Stimulated activated CD8-positive, alpha-beta memory T cell treated with anti-CD3 and anti-CD28 coated beads, Interleukin-2, amount 100 ng/mL, for 48 hours (primary cell): ENCODE measurements at places on chromosomes 1 and 21.

DNA sequence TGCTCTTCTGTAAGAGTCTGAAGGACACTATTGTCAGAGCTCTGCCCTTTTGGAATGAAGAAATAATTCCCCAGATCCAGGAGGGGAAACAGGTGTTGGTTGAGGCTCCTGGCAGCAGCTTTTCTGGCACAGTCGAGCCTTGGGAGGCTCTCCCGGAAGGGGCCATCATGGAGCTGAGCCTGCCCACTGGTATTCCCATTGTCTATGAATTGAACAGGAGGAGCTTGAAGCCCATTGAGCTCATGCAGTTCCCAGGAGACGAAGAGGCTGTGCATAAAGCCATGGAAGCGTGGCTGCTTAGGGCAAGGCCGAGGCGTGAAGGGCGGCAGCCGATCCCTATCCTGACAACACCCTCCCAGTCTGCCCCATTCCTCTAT is 26.6 kb downstream of the UBE4B start:
- DNase-seq: no peak

DNA sequence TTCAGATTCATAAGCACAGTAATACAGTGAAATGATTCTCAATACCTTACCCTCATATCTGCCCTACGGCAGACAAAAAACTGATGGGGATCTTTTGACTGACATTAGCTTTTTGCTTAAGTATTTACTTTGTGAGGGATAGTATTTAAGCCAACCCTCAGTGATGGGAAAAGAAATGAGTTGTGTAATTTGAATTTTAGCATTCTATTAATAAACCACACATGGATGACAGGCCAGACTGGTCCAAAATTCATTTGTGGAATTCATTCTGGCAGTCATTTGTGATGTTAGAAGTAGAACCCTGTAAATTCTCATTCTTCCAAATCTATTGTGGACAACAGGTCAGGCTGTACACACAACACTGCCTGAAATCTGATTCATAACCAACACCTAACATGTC is 14.9 kb downstream of the TRIM33 start:
- no peak for DNase-seq

- no peak for DNase-seq
Observed at GRCh38 chr1:30329802-30330557, 393.4 kb downstream of the MATN1 start.

GRCh38 chr1:162323023-162323422 is 53.6 kb downstream of the SPATA46 start:
- DNase-seq: no peak

DNA sequence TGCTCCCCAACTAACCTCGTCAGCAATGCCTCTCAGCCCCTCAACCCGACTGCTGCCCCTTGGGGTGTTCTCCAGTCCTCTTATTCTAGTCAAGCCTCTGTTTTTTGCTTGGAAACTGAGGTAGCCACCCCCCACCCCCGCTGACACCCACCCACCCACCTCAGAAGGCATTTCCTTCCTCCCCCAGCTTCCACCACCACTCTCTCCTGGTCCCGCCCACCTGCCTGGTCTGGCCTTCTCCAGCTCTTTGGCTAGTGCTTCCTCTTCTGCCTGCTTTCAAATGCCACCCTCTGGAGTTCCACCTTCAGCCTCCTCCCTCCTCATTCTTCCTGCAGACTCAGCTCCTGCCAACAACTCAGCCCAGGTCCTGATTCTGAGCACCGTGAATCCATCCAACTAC is 35.3 kb downstream of the OLFML2B start:
- no peak for DNase-seq

GRCh38 chr1:202662081-202662480 is 48.2 kb downstream of the SYT2 start:
- no peak for DNase-seq

DNA sequence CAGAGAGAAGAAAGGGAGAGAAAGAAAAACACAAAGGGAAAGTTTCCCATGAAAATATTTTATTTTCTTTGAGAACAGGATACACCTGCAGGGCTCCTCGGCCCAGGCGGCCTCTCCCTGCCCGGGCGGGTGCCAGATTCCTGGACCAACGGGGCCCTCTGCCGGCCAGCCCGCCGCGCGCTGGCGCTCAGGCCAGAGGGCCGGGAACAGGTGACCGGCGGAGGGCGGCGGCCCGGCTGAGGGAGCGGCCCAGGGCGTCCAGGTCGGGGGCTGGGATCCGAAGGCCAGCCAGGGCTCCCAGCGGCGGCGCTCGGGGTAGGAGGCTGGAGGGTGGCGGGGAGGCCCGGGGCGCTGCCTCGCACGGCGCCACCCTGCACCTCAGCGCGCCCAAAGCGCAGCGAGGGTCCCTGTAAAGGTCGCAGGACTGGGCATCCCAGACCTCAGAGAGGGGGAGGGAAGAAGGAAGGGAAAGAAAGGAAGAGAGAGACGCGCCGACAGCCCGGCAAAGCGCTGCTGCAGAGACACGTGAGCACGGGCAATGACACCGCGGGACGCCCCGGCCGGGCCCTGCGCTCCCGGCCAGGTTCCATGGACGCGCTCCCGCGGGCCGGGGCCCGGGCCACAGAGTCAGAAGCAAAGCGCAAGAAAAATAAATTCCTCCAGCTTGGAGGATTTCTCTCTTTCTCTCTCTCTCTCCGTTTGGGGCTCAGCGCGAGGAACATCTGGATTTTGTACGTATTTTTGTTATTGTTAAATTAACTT is 927 bp downstream of the WNT9A start:
- DNase-seq: peak; percentile 33

DNA sequence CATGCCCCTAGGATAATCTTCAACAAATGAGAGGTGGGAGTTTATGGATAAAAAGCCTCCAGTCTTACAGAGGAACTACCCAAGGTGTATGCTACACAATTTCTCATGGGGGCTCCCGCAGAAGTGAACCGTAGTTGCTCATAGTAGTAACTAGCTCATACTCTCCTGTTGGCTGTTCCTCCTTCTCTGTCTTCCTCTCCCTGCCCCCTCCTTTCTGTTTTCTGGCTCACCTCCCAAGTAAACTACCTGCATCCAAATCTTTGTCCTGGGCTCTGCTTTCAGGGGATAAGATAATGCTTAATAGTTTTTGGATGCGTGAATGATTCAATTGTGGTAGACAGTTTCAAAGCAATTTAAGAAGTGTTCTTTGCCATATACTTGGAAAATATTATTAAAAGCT is 90.1 kb upstream of the ROR1 start:
- no peak for DNase-seq

DNA sequence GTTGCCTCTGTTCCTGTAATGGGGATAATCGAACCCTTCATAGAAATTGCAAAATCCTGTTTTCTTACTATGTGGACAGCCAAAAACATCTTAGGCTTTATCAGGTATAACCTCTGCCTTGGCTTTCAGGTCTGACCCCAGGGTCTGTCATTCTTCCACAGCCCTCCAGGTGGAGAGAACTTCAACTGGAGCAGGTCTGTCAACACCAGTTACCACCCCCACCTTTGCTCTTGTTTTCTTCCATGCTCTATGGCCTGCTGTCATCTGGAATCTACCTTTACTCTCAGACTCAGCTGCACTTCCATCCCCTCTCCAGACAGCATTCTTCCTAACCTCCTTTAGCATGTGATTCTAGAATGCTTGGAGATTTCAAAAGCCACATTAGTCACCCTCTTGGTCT is 10.4 kb upstream of the GJA9 start:
- DNase-seq: no peak

DNA sequence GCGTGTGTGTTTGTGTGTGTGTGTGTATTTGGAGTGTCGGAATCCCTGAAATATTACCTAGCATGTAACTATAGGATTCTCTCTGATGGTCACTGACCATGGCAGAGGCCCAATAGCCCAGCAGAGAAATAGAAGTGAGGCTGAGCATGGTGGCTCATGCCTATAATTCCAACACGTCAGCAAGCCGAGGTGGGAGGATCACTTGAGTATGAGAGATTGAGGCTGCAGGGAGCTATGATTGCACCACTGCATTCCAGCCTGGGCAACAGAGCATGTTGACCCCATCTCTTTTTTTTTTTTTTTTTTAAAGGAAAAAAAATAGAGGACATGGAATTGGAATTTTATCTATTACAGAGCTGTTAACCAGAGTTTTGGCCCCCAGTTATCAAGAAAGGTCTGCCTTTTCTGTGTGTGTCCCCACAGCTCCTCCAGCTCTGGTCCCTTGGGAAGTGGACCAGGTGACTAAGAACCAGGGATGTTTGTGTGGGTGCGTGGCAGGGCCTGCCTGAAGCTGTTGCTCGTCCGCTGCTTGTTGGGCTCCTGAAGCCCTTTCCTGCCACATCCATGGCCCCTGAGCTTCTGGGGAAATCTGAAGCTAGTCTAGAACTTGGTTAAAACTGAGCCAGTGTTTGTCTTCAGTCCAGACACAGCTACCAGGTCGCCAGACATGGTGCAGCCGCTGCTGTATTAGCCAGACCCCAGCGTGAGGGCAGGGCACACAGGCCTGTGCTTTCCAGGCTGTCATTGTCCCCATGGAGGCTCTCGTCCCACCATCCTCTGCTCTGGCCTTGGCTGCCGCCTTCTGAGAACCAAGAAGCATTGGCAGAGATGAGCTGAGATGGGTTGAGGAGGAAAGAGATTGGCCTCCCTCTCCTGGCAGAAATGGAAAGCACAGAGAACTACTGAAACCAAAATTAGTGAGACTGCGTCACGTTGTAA is 25.5 kb downstream of the CAPN9 start:
- DNase-seq: no peak

- DNase-seq: no peak
Observed at GRCh38 chr1:10829965-10830515, 33.6 kb upstream of the CASZ1 start.

DNA sequence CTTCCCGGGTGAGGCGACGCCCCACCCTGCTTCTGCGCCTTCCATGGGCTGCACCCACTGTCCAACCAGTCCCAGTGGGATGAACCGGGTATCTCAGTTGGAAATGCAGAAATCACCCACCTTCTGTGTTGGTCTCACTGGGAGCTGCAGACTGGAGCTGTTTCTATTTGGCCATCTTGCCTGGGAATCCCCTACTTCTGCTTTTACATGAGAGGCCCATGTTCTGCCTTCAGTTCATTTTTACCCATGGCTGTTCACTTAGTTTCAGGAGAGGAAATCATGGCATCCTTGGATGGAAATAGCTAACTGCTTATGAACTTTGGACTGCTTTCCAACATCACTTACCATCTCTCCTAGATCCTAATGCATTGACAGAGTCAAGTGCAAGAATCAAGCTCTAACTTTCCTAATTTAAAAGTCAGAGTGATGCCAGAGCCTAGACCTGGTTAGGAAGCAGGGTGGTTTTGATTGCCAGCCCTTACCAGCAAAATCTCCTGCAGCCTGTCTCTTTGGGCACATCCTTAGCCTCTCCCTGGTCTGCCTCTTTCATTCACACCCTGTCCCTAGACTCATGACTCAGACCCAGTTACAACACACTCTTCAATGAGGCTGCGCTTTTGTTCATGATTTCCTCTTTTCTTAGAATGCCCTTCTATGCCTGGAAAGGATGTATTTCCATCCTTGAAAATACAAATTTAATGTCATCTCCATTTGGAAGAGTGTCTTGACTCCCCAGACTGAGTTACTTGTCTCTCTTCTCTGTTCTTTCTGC is 137.2 kb downstream of the KCTD3 start:
- DNase-seq: no peak

DNA sequence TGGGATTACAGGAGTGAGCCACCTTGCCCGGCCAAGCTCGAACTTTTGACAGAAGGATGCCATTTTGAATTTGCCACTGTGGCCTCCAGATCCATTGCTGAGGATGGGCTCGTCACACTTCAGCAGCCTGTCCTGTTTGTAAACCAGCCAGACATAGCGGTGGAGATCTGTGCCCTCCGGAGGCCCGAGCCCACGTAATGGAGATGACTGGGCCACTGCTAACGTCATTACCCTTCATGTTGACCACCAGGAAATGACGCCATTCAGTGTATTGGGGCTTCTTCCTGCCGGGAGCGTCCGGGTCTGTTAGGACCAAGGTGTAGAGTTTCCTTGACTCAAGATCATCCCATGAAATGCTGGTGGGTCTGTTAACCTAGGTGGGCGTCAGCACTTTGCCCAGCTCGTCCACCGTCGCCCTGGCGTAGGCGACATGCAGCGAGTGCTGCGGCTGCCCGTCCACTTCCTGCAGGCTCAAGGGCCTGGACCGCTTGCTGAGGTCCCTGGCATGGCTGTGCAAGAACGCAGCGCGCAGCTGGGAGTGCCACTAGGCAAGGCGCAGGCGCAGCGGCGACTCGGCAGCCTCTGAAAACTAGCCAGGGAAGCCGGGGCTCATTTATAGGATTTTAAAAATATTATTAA is 40.8 kb downstream of the PTPRC start:
- DNase-seq: no peak

- DNase-seq: no peak
Observed at GRCh38 chr1:10745383-10745782, 51.1 kb downstream of the CASZ1 start.

DNA sequence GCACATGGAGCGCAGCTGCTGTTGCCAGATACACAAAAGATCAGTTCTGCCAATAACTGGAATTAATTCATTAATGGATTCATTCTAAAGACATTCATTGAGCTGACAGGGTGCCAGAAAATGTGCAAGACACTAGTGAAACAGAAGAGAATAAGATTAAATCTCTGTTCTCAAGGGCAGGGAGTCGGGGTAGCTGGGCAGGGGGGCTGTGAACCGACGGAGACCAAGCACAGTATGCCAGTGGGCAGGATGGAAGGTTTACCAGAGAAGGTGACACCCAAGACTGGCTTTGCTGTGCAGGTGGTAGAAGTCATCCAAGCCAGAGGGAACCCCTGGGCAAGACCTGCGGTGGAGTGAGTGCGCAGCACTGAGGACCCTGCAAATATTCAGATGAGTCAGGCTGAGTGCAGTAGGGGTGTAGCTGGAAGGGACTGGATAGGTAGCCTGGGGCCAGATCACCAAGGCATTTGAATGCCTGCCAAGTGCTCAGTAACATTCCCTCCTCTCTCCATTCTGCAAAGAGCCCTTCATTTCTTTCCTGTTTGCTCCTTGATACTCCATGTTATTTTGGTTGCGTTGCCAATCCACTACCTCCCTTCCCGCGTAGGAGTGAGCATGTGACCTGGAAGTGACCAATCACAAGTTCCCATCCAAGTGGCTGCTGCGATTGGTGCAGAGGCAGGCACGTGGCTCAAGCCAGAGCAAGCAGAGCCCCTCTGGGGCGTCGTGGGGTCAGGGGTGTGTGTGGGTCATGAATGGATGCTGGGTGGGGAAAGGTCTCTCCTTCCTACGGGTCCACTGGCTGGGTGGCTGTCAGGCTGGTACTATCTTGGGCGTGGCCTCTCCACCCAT is 413.1 kb downstream of the PTPRU start:
- no peak for DNase-seq

DNA sequence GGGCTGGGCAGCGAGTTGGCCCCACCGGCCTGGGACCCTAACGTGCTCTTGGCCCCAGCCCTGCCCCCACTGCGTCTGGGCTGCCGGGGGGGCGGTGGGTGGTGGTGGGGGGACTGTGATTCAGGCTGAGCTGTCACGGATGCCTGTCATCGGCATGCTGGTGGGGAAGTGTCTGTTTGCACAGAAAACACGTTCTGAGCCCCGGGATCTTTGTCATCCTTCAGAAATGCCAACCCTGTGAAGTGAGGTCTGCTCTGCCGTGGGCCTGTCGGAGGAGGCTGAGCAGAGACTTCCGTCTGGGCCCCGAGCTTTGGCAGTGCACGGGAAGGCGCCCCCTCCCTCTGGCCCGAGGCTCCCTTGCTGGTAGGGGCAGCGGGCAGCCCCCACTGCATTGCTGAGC is 24.3 kb upstream of the PLCH2 start:
- no peak for DNase-seq
